ENCODE measurements at places on chromosomes 7 and 10. TPM values are rescaled to one million over a fixed set of nuclear protein-coding genes. Genes with fewer than 3 reads are reported as not detected.

The TBX20 gene
- 0.09 TPM for total RNA-seq

The AASS gene
- total RNA-seq: 2.1 TPM

The SH2D4B gene
- not detected for total RNA-seq

The NODAL gene
- total RNA-seq: not detected

The ICA1 gene
- total RNA-seq: 1.0 TPM

The UTF1 gene
- not detected for total RNA-seq

The COL26A1 gene
- not detected for total RNA-seq

The AGFG2 gene
- total RNA-seq: 49.3 TPM

The OR2A42 gene
- total RNA-seq: not detected

The SPAG6 gene
- total RNA-seq: 0.11 TPM

All from activated CD4-positive, alpha-beta T cell treated with anti-CD3 and anti-CD28 coated beads for 36 hours (primary cell).